NCI-H774 (cell line): ENCODE measurements at places on chromosomes 7 and 10.

GRCh38 chr7:2567679-2568278 lies 9.0 kb downstream of the IQCE start:
- DNase-seq: no peak

DNA sequence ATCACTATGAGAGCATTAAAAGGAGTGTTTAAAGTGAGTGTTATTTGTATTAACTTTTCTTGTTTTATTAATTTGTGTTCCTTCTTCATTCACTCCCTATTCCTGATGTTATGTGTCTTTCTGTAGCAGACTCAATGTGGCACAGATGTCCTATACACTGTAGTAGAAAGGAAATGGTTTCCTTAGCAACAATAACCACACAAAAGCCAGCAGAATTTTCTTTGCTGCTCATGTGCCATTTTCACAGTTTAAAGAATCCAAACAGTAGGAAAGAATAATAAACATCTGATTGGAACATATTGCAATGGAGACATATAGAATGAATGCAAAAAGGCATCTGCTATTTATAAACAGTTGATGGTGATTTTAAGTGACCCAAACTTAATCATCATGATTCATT lies 763.6 kb downstream of the PHTF2 start:
- DNase-seq: no peak

GRCh38 chr7:118836933-118837332 lies 612.4 kb downstream of the ANKRD7 start:
- no peak for DNase-seq

DNA sequence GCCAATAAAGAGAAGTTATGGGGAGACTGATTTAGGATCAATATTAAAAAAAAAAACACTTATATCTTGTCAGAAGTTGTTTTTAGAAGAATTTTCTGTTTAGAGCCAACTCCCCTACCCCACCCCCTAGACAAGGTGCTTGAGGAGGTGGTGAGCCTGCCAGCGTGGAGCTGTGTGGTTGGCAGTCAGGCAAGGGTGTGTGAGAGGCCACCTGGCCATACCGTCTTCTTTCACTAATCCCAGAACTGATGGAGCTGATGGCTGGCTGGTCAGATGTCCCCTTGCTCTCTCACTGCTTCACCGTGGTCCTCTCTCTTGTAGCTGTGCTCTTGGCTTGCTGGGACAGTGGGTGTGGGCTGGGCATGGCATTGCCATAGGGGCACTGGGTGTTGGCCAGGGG lies 34.3 kb downstream of the NACAD start:
- no peak for DNase-seq
